ENCODE measurements at places on chromosomes 16 and 17.

DNA sequence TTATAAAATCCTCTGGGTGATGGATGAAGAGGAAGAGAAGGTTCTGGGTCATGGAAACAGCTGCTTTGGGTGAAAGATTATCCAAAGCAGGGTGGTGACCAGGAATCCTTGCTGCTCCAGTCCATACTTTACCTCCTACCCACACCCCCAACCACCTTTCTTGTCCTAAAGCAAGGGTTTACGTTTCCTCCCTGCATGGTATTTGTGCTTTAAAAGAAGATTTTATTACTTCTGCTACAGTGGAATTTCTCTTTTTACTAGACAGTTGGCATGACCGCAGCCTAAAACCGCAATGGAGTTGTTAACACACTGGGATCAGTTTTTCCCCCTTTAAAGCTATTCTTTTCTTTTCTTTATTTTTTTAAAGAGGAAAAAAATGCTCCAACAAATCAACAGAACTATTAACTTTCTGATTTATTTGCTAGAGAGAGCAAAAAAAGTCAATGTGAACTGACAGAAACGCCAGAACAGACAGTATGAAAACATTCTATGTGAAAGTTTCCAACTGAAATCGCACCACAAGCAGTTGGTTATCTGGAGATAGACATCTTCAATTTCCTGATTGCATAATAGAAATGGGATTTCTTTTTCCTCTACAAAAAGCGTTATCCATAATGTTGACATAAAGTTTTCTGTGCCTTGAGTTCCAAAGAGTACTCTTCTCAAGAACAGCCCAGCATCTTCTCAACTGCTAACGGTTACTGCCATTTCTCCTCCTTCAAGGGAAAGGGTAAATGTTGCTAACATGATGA lies 236.0 kb downstream of the IRX3 start:
- no peak for DNase-seq

DNA sequence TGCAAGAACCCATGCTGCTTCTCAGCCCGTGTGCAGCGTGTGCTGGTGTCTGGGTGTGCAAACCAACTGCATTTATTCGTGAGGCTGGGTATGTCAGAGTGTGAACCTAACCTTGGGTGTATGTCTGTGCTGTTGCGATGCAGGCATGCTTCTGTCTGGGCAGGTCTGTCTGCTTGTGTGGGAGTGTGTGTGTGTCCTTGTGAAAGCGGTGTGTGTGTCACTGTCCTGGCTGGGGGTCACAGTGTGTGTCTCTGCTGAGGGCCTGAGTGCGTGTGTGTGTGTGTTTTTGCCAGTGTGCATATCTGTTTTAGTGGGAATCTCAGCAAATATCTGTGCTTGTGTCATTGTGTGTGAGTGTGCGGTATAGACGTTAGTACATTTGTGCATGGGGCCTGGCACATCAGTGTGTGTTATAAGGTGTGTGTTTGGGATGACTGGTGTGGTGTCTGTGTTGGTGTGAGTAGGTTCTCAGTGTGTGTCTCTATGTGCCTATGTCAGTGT lies 121.8 kb downstream of the CYLD start:
- no peak for DNase-seq

- no peak for DNase-seq
These were observed 18.2 kb upstream of the CMTM4 start for GRCh38 chr16:66714654-66715307.

DNA sequence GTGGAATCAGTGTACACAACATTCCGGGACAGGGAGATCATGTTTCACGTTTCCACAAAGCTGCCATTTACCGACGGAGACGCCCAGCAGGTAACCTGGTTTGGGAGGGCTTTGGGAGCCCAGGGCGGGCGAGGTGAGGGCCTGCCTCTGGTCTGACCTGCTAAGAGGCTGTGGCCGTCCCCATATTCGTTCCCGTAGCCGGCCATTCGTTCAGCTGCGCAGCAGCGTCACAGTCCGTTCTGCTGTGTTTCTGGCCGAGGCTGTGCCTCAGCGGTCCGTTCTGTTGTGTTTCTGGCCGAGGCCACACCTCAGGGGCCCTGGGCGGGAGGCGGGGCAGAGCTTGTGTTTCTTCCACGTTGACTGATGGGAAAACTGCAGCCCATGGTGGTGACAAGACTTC lies 68.0 kb downstream of the OR1D5 start:
- no peak for DNase-seq
